PC-3 (cell line): ENCODE measurements at places on chromosomes 16 and 17. TPM values are rescaled to one million over a fixed set of nuclear protein-coding genes. Genes with fewer than 3 reads are reported as not detected.

DNA sequence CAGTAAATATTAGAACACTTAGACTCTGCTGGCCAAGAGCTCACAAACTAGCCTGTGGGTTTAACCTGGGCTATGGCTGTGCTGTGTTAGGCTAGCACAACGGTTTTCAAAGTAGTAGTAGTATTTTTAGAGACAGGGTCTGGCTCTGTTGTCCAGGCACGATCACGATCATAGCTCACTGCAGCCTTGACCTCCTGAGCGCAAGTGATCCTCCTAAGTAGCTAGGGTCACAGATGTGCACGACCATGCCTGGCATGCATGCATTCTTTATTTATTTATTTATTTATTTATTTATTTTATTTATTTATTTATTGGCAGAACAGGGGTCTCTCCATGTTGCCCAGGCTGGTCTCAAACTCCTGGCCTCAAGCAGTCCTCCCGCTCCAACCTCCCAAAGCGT, 10.3 kb downstream of the MRPL27 start:
- H3K36me3 ChIP-seq, result peaks cover 21% of the 10 kb centered on the region; the same call in 1 of the 2 replicates
- no peak for DNase-seq
- H3K27ac ChIP-seq, result no peak overlapping the region
- H3K4me3 ChIP-seq, result no peak overlapping the region
- no peaks in the 10 kb centered on the region for H3K4me1 ChIP-seq

- no peak overlapping the region for H3K27ac ChIP-seq
- H3K4me1 ChIP-seq, result no peaks in the 10 kb centered on the region
- H3K27me3 ChIP-seq, result peaks cover 51% of the 10 kb centered on the region
- H3K4me3 ChIP-seq, result no peak overlapping the region
These were observed 10.8 kb downstream of the DHRS7C start for GRCh38 chr17:9780552-9780951.

GRCh38 chr17:31067691-31068184, 27.0 kb upstream of the NF1 start:
- peaks cover 13% of the 10 kb centered on the region for H3K4me1 ChIP-seq
- H3K4me3 ChIP-seq, result no peak overlapping the region
- DNase-seq, result peak; percentile 73

- peaks cover 15% of the 10 kb centered on the region; the same call in 1 of the 2 replicates for H3K36me3 ChIP-seq
- H3K27ac ChIP-seq, result no peak overlapping the region
- no peaks in the 10 kb centered on the region for H3K27me3 ChIP-seq
- no peak for DNase-seq
- H3K4me1 ChIP-seq, result peaks cover under 1% of the 10 kb centered on the region
These were observed 87.2 kb upstream of the PLEKHM1 start for GRCh38 chr17:45577571-45578279.

GRCh38 chr17:79174193-79174765, 99.7 kb downstream of the ENGASE start:
- no peak overlapping the region for H3K27ac ChIP-seq
- no peak overlapping the region for H3K4me3 ChIP-seq
- no peak for DNase-seq
- peaks cover 94% of the 10 kb centered on the region for H3K27me3 ChIP-seq
- no peaks in the 10 kb centered on the region for H3K36me3 ChIP-seq

The SLC16A13 gene
- total RNA-seq, result 0.62 and 1.7 TPM in 2 replicates

The HOXB3 gene
- total RNA-seq, result 6.0 and 8.8 TPM in 2 replicates

The SOX15 gene
- 6.3 and 7.0 TPM in 2 replicates for total RNA-seq

The STH gene
- not detected in 2 replicates for total RNA-seq
